ENCODE measurements at places on chromosomes 2 and 18.

- no peak for DNase-seq
Measured at GRCh38 chr2:184923751-184924150, 325.4 kb downstream of the ZNF804A start.

GRCh38 chr2:206343816-206344215, 69.4 kb downstream of the ZDBF2 start:
- no peak for DNase-seq

GRCh38 chr2:105576440-105577241, 168.1 kb upstream of the NCK2 start:
- peak; percentile 20 for DNase-seq

DNA sequence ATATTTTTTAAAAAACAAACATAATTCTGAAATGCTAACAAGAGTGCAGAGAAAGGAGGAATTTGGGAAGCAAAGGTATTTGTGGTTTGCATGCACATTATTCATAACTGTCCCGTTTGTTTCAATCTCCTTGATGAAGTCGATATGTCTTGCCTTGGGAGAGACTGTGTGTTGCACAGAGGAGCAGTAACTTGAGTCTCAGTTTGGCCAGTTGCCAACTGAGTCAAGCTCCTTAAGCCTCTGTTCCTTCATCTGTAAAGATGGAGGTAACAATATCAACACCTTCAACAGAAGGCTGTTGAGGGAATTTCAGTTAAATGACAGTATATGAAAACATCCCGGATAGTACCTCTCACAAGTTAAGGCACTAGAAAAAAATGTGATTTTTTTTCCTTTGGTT, 226.2 kb downstream of the ASXL3 start:
- DNase-seq, result no peak

DNA sequence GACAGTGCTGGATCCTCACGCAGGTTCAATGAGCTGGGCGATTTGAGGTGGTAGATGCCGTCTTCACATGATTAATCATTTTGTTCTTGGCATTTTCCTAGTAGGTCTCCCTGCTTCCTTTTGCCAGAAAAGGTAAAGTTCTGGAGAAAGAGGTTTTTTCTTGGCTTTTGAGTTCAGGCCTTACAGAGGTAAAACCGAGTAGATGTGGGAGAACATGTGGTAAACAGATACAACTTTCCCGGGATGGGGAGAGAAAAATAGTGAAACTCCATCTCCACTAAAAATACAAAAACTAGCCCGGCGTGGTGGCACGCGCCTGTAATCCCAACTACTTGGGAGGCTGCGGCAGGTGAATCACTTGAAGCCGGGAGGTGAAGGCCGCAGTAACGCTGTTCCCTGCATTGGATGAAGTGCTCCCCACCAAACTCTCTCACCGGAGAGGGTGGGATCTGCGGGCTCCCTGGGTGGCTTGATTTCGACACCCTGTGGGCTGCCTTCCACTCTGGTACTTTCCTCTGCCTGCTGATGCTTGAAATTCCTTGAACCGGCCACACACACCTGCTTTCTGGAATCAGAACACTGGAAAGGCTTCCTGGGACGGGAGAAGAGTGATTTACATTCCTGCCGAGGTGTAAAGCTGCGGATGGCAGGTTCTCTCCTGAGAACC, 88.8 kb downstream of the ACTR3 start:
- DNase-seq, result no peak

DNA sequence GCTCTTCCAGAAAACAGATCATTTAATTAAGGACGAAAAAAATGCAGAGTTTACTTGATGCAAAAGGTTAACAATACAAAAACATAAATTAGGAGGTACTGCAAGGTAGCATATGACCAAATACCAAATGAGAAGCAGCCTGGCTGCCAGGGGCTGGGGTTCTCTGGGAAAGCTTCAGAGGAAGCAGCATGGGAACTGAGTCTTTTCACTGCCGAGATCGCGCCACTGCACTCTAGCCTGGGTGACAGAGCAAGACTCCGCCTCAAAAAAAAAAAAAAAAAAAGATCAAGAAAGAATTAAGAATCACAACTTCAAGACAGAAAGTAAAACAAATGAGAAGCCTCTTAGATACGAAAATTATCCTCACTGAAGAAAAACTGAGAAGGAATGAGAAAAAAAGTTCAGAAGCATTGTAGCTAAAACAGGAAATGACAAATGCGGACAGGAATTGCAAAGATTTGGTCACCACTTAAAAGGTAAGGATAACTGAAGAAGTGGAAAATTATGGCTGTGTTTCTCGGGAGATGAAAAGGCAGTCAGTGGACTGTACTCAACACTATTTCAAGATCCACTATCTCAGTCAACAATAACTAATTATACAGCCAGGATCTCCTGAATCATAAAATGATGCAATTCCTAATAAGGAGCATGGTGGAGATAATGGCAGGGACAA, 4.3 kb downstream of the SEPTIN10 start:
- DNase-seq, result no peak

GRCh38 chr2:205930209-205930608, 155.8 kb downstream of the INO80D start:
- DNase-seq, result no peak

DNA sequence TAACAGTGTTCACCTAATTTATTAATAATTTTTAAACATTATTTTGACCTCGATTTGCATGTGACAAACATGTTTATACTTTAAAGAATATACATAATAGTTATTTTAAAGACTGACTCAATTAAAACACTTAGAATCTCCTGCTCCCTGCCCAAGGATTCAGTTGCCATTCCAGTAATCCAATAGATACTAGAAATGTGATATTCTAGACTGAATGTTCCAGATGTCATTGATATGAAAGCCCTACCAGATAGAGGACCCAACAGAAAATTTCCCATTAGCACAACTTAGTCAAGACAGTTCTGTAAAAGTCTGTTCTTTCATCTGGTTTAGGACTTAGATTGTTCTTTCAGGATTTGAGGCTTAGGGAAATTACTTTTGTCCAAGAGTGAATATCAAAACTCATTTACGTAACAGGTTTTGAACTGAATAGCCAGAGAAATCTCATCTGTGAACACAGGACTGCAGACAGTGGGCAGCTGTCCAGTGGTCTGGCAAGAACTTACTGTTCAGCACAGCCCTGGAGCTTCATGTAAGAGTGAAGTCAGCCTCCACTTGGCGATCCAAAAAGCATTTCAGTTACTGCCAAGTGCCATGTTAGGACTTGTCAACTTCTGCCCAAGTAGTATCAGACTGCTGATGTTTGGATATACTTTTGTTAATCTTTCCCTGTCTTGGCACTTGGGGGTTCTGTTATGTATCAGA, 77.5 kb downstream of the OSBPL6 start:
- no peak for DNase-seq

Data from iPS DF 19.7 (cell line).